Cerebellar cortex (tissue), 1 donor: ENCODE measurements at places on chromosomes 1 and 21.

DNA sequence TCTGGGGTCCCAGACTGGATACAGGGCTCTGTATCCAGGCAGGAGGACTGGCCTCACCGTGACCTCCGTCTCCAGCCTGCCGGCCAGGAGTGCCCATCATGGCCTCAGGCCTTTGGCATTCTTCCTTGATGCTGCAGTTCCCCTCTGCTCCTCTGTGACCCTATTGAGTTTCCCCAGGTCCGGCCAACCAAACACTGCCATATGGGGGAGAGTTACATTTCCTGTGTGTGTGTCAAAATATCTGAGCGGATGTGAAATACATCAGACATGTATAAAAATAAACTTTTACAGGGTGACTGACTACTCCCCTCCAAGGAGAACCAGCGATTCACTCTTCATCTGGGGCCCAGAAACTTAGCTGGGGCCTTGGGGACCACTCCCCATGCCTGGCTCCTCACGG is 10.2 kb upstream of the UBL4B start:
- no peak for DNase-seq

GRCh38 chr1:27496604-27497155 is 6.7 kb upstream of the WASF2 start:
- DNase-seq = peak; percentile 59

DNA sequence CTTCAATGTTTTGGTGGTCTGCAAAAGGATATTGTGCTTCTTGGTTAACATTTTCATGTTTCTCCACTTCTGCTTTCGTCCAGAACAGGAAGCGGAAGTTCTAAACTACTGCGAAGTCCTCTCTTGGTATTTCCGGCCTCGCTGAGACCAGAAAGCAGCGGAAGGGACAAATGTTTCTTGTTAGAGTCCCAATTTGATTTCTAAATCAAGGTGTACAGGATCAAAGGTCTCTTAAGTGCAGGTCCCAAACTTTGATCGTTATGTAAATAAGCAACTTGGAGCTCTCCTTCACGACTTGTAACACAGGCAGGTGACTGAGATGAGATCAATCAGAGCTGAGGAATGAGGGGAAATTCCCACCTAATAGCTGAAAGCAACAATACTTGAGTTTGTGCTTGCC is 40.1 kb upstream of the HMCN1 start:
- peak; percentile 41 for DNase-seq

GRCh38 chr21:28272272-28272992 is 720.2 kb downstream of the LTN1 start:
- DNase-seq = no peak

GRCh38 chr1:44539991-44540730 is 134.1 kb downstream of the TMEM53 start:
- DNase-seq = no peak

GRCh38 chr1:229758101-229759036 is 132.3 kb downstream of the URB2 start:
- no peak for DNase-seq

- no peak for DNase-seq
Observed at GRCh38 chr1:53348486-53349368, 20.9 kb upstream of the LRP8 start.
